Activated T-helper 1 cell treated with anti-CD3 and anti-CD28 coated beads, Interleukin-2, amount 50 U/mL, for 16 hours (primary cell): ENCODE measurements at places on chromosomes 7 and 10.

GRCh38 chr10:22552888-22553378 lies 161.4 kb downstream of the PIP4K2A start:
- DNase-seq, result no peak

- DNase-seq, result no peak
Observed at GRCh38 chr10:76618171-76618570, 1019.4 kb downstream of the KCNMA1 start.

DNA sequence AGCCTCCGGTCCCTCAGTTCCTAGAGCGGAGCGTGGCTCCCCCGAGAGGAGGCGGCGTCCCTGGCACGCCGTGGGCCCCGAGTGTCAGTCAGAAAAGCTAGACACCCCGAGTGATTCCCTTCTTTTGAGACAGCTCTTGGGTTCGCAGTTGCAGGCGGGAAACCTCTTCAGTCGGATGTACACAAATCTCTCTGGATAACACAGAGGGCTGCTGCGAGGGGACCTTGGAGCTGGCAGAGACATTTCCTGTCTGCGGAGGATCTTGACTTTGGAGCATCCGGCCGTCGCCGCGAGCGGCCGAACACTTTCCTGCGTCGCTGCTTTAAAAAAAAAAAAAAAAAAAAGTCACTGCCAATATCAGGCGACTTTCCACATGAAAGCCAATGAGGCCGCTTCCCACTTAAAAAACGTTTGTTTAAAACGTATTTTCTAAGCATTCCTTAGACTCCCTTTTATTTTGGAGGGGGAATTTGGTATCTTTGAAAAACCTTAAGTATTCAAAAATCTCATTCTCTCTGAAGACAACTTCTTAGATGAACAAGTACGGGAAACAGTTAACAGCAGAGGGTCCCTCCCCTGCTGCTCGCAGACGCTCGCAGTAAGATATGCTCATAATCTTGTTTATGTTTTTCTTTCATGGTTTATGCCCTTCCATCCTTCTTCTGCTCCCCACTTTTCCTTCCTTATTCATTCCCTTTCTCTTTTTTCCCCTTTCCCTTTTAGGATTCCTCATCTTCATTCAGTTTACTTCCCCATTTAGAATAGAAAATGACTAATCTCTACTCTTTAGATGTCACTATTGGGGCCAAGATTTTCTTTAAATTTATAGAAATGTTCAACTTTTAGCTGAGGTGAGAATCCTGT lies 10.0 kb downstream of the HHEX start:
- no peak for DNase-seq

DNA sequence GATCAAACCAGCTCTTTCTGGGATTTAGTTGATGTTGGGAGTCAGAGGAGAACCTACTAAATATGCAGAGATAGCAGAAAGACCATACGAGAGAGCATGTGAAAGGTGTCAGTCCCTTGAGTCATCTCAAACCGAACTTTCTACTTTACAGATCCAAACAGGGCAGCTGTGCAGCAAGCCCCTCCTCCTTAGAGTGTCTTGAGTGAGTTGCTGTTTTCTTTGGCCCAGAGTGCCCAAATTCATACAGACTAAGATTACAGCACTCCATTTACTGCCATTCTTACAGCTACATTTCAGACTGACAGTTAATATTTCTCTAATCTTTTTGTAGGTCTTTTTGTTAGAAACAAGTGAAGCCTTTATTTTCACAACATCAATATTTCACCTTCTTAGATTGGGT lies 53.4 kb downstream of the NRCAM start:
- DNase-seq, result no peak

DNA sequence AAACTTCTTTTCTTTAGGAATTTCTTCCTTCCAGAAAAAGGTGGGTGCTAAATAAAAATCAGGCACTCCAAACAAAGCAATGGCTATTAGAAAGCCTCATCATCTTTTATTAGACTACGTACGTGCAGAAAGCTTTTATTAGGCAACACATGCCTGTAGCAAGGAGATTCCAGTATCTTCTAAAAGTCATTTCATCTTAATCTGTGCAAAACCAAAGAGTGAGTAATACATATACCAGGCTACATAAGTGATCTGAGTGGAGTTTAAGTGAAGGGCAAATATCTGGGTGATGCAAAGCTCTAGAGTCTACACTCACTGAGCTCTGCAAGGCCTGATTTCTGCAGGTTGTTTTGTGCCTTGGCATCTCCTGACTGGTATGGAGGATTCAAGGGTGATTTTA lies 231.7 kb downstream of the ELMO1 start:
- no peak for DNase-seq

- no peak for DNase-seq
Observed at GRCh38 chr7:22432203-22432718, 67.7 kb downstream of the STEAP1B start.

DNA sequence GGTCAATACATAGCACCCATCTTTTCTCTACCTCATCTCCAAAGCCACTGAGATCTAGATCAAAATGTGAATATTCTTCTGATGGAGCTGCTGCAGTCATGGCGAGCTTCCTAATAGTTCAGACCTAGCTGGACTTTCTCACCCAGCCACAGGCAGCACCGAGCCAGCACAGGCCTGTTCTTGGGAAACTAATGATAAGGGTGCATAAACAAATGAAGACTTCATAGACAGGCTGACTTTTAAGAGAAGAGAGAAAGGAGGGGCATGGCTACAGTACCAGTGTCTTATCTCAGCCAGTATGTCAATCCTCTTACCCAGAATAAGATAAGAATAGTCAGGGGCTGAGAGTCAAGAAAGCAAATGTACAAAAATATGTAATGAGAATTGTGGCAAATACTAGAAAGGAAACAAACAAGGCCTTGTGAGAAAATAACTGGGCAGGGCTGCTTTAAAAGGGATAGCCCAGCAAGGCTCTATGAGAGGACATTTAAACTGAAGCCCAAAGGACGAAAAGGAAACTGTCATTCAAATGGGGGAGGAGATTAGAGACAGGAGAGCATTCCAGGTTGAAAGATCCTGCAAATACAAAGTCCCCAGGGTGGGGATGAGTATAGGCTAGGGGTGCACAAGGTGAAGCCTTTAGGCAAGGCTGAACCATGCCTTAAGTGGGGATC lies 21.8 kb upstream of the CDK14 start:
- DNase-seq, result no peak

- no peak for DNase-seq
Observed at GRCh38 chr10:116270126-116270770, 2.8 kb downstream of the GFRA1 start.

DNA sequence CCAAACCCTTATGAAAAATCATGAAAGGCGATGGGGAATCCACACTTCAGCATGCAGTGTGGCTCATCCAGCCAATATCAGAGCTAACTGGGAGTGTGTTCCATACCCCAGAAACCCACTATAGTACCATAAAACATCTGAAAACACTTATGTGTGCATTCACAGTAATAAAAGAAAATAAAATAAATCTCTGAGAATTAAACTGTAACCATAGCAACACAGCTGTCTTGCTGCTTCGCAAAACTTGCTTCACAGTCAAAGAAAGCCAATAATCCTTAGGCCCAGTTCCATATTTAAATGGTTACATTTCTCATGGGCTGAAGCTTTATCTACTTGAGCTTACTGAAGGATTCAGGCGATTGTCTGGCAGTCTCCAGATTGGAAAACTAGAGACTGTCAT lies 19.9 kb upstream of the POLR1F start:
- DNase-seq, result no peak

DNA sequence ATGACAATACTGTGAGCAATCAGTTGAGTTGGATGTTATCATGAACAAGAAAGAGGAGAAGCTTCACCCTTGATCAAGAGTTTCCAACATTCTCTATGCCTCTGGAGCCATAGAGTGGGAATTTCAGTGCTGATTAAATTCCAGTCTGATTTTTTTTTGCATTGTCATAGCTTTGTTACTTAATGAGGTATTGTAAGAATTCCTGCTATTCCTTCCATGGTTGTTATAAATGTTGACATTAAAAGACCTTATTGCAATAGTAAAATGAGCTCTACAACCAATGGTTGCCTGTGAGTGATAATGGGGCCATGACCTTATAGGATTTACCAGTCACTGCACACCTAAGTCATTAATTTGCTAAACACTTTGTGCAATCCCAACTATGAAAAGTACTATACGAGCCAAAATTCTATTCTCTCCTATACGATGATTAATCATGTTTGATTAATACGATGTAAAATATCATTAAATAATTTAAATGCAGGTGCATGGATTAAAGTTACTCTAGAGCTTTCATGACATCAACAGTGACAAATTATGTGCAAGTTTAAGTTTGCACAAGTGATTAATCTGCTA lies 353.2 kb upstream of the KLF6 start:
- DNase-seq, result no peak

DNA sequence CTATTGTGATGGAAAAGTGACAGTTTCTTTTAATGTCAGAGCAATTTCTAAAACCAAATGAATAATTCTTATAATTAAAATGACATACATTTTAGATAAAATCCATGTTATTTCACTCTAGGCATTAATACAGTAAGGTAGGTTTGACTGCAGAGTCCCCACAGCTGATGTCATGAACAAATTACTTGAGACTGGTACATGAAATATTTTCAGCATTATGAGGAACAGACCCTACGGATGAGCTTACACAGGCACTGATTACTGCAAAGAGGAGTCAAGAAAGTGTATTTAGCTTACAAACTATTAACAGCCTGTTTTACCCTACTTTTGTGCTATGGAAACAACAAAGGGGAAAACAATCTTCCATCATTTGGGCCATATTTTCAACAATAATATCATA lies 8.9 kb downstream of the COL1A2 start:
- DNase-seq, result no peak

GRCh38 chr10:110783509-110784107 lies 88.1 kb upstream of the PDCD4 start:
- DNase-seq, result peak; percentile 20

DNA sequence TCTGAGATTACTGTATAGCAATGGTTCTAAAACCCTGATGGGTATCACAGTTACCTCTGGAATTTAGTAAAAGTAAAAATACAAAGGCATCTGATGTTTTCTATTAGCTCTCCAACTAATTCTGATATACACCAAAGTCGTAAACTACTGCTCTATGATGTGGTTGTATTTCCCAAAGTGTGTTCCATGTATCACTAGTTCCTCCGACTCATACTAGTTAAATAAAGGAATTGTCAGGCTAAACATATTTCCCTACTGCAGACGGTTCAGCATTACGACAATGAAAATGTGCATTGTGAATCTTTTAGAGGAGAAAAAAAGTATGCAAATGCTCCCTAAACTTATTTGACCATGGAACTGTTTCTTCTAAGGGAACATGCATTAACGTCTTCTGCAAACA lies 38.9 kb downstream of the ZNF365 start:
- no peak for DNase-seq

GRCh38 chr10:43401627-43402026 lies 7.4 kb downstream of the HNRNPF start:
- DNase-seq, result no peak

GRCh38 chr10:5040781-5041470 lies 37.3 kb upstream of the AKR1C2 start:
- no peak for DNase-seq

DNA sequence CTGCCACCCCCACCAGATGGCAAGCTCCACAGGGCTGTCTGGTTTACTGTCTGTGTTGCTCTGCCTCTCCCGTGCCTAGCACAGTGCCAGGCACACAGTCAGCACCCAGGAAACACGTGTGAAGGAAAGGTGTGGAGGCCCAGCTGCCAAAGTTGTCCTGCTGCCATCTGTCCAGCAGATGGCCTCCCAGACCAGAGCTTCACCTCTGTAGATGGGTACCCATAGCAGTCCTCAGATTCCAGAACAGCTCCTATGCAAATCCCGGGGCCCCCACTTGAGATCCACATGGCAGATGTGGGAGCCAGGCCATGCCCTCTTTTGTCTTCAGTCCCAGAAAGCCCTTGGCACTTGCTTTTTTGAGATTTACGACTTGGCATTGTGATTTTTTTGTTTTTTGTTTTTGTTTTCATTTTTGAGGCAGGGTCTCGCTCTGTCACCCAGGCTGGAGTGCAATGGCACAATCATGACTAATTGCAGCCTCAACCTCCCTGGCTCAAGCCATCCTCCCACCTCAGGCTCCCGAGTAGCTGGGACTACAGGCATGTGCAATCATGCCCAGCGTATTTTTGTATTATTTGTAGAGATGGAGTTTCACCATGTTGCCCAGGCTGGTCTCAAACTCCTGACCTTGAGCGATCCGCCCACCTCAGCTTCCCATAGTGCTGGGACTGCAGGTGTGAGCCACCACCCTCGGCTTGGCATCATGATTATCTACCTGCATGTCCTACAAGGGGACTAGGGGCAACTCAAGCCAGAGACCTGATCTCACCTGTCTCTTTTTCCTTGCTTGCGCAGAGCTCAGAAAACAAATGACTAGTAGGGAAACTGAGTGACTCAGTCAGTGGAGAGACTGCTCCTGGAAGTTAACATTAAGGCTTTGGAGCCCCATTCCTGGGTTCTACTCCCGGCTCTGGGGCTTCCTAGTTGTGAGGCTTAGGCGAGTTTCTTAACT lies 16.9 kb upstream of the PALD1 start:
- no peak for DNase-seq

GRCh38 chr7:43764807-43765491 lies 6.5 kb downstream of the BLVRA start:
- no peak for DNase-seq

GRCh38 chr10:116747325-116747724 lies 5.0 kb upstream of the HSPA12A start:
- no peak for DNase-seq

- no peak for DNase-seq
Observed at GRCh38 chr10:113479346-113480080, 73.3 kb upstream of the HABP2 start.

DNA sequence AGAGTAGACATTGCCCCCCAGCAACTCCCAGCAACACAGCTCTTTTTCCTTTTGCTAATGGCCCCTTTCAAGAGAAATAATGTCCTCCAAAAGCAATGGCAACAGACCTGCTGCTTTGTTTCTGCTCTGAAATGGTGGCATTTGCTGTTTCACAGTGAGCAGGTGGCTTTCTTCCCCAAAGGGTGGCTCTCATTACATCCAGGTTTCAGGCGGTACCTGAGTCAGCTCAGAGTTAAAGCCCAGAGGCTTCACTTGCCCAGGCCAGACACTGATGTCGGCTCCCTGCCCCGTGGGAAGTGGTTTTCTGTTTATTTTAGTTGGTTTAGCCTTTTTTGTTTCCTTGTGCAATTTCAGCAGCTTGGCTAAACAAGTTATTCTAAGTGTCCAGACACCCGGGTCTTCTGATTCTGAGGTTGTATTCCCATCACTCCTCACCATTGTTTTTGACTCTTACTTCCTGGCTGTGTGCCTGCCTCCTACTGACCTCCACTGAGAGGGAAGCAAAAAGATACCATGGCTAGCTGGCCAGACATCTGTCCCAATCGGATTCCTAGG lies 7.8 kb upstream of the ATOH7 start:
- DNase-seq, result no peak

GRCh38 chr7:141837683-141838082 lies 3.6 kb downstream of the PRSS37 start:
- no peak for DNase-seq

DNA sequence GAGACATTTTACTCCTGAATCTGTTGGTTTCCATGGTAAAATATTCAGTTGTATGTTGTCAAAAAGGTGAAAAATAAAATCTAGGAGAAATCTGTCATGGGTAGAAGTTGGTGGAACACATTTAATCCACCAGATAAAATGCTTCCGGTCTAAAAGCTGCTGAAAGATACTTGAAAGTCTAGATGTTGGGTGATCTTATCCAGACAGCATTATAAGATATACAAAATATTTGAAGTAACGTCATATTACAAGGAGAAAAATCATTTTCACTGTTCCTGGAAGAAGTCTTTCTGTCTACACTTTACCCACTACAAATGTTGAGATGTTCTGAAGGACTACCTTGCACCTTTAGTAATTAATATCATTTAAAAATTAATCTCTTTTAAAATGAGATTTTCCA lies 40.9 kb downstream of the CALD1 start:
- no peak for DNase-seq

- DNase-seq, result no peak
Observed at GRCh38 chr7:104230606-104231005, 22.8 kb upstream of the ORC5 start.
